ENCODE measurements at places on chromosomes 11 and 22.

- no peak for DNase-seq
Measured at GRCh38 chr11:27373856-27374602, 11.0 kb upstream of the CCDC34 start.

- DNase-seq, result no peak
Measured at GRCh38 chr11:2828585-2829330, 56.8 kb downstream of the CDKN1C start.

DNA sequence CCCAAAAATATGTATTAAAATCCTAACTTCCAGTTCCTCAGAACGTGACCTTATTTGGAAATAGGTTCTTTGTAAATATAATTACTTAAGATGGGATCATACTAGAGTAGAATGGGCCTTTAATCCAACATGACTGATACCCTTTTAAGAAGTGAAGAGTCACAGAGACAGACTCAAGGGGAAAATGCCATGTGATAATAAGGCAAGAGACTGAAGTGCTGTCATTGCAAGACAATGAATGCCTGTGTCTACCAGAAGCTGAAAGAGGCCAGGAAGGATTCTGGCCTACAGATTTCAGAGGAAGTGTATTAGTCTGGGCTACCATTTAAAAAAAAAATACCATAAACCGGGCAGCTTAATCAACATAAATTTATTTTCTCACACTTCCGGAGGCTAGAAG, 85.9 kb upstream of the LRRC55 start:
- no peak for DNase-seq

GRCh38 chr22:40966726-40967085, 15.5 kb downstream of the RBX1 start:
- no peak for DNase-seq

DNA sequence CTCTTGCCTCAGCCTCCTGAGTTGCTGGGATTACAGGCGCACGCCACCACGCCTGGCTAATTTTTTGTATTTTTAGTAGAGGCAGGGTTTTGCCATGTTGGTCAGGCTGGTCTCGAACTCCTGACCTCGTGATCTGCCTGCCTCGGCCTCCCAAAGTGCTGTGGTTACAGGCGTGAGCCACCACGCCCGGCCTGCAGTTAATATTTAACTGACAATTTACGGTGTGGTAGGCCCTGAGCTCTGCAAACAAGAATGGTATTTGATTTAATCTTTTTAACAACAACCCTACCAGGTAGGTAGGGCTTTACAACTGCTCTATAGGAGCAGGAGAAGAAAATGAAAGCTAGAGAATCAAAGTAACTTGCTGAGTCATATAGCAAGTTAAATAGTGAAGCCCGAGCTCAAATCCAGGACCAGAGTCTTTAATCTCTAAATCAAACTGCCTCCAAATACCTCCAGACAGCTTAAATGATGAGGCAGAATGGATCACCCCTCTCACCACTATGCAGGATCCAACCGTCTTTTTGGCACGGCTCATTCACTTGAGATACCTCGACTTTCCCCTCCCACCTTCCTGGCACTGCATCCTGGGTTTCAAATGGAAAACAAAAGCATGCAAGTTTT, 9.4 kb downstream of the UEVLD start:
- no peak for DNase-seq

GRCh38 chr11:102799681-102800340, 1.9 kb upstream of the MMP1 start:
- no peak for DNase-seq

DNA sequence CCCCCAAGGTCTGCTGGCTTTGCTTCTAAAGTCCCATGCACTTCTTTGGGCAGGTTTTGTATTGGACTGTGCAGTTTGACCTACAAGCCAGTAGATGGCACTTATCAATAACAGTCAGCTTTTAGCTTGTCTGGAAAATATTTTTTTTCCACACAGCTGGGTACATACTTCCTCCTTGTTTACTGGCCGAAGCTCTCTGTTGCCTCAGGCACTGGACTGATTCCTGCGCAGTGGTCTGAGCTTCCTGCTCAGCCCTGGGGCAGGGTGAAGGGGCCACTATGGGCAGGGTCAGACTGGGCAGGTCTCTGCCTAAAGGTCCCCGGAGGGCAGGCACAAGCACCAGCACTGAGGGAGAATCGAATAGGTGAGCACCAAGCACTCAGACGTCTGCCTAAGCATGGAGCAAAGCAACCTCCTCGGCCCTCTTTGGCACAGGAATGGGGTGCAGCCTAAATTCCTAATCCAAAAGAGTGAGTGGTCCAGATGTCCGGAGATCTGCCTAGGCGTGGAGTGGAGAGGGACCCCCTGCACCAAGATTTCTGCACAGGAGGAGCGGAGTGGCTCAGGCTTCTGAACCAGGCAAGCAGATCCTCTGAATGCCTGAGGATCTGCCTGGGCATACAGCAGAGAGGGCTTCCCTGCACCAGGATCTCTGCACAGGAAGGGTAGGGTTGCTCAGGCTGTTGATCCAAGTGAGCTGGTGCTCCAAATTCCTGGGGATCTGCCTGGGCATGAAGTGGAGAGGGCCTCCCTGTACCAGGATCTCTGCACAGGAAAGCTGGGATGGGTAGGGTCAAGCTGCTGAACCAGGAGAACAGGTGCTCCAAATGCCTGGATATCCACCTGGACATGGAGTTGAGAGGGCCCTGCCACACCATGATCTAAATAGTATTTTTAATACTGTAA, 105.9 kb upstream of the C11orf58 start:
- DNase-seq, result no peak

DNA sequence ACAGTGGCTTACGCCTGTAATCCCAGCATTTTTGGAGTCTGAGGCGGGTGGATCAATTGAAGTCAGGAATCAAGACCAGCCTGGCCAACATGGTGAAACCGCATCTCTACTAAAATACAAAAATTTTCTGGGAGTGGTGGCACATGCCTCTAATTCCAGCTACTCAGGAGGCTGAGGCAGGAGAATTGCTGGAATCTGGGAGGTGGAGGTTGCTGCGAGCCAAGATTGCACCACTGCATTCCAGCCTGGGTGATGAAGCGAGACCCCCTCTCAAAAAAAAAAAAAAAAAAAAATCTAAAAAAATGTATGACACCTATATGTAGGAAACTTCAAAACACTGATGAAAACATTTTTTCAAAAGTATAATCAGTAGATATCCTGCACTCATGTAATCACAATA, 242.7 kb upstream of the CHORDC1 start:
- no peak for DNase-seq

DNA sequence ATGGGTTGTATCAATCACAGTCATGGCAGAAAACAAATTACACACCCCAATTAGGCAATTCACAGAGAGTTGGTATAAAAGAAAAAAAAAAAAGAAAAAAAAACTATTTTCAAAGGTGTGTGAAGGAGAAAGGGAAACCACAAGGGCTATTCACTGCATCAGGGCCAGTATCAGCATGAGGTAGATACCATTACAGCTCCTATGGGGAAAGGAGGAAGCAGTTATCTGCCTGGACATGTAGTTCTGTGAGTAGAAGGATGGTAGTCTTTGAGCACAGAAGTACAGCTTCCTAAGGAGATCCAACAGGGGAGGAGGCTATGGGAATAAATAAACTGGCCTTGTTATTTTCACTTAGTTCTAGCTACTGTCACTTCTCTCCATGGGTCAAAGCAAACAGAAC, 746.1 kb downstream of the LUZP2 start:
- DNase-seq, result no peak

DNA sequence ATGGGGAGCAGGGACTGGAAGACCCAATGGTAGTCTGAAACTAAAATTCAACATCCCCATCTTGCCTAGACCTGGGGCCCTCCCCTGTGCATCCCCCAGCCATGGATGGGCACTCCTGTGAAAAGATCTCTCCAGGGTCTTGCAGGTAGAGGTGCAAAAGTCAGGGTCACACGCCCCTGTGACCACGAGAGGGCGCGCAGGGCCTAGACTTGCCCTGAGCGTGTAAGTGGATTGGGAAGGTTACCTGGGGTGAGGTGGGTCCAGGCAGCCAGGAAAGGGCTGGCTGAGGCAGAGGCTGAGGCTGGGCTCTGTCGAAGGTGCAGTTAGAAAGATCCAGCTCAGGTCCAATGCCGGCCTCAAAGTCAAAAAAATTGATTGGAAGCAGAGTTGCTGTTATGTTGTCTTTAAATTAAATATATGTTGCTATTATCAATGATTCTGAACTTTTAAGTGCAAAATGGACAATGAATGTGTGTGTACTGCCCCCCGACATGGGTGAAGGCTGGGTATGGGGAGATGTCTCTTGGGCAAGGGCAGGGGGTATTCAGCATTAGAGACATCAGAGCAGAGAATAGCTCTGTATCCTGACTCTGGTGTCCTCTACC, 4.8 kb upstream of the POU2F3 start:
- no peak for DNase-seq

- DNase-seq, result no peak
Measured at GRCh38 chr11:68582416-68583040, 101.8 kb upstream of the GAL start.

DNA sequence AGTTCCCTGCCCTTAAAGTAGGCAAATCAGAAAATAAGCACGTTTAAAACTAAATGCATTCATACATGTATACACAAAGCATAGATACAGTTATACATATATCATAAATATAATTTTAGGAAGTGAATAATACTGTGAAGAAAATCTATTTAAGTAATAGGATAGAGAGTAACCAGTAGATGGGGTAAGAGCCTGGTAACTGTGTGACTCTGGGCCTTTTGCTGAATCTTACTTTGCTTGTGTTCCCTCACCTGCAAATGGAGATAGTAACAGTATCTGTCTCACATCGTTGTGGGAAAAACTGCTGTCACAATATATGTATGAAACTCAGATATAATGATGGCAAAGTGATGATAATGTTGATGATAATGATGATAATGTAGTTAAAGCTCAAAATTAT, 29.9 kb downstream of the MS4A2 start:
- DNase-seq, result no peak

GRCh38 chr11:65849366-65849765, 8.6 kb downstream of the CFL1 start:
- no peak for DNase-seq

DNA sequence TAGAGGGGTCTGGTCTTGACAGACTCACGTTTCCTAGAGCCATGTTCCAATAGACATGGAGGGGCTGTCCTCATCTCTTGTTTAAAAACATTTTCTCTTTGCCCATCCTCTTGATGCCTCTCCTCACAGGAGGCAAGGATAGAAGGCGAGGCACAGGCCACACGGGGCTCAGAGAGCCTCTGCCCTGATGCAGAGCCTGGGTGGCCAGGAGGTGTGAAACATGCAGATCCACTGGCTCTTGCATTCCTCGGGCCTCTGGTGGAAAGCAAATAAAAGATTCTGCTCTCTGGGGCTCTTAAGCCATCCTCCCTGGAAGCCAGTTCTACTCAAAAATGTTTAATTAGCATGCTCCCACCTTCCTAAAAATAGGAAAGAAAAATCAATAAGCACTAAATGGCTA, 43.6 kb upstream of the NTM start:
- no peak for DNase-seq

DNA sequence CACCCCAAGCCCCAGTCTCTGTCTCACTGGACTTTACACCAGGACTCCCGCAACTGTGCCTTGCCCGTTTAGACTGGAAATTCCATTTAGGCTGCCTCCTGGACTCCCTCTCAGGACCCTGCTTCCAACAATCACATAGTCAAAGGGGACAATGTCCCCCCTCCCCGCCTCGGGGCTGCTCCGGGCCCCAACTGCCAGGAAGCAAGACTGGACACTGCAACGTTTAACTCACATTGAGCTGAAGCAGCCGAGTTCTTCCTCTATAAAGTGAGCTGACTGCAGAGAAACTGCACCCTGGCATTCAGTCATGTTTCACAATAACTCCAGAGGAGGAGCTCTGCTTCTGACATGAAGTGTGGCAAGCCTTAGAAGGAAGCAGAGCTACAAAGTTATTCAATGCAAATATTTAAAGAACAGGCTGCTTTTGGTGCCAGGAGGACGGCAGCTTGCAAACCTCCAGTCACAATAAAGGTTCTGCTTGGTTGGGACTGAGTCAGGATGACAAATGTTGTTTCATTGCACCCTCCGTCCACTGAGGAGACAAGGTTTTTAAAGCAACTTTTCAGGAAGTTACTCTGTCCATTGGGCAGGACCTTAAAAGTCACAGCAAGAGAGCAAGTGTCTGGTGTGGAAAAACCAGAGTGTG, 19.9 kb downstream of the PACSIN2 start:
- peak; percentile 86 for DNase-seq

DNA sequence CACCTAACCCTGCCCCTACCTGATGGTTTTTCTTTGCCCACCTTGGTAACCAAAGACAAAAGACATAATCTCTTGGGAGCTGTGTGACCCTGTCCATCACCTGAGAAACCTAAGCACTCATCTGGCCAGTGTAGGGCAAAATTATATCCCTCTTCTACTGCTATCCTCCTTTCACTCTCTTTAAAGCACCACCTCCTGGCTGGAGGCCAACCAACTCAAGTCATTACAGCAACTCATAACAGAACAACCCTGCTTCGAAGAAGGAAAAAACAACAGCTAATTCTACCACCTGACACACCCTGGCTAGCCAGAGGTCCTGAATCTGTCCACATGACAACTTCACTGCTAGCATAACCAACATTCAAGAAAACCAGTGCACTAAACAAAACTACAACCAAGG, 45.5 kb downstream of the GAS2 start:
- no peak for DNase-seq

DNA sequence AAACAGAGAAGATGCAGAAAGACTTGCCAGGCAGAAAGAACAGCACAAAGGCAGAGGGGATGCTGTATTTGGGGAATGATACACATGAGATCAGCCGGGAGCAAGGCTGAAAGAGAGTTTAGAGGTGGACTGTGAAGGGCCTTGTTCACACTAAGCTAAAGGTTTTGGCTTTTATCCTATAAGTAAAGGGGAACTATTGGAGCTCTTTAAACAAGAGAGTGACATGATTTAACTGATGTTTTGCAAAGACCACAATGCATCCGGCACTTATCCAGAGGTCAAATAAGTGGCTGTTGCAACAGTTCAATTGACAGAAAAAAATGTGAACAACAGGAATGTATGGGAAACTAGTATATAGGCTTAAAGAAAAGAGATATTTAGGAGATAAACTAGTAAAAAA, 64.7 kb upstream of the RRAS2 start:
- DNase-seq, result no peak

DNA sequence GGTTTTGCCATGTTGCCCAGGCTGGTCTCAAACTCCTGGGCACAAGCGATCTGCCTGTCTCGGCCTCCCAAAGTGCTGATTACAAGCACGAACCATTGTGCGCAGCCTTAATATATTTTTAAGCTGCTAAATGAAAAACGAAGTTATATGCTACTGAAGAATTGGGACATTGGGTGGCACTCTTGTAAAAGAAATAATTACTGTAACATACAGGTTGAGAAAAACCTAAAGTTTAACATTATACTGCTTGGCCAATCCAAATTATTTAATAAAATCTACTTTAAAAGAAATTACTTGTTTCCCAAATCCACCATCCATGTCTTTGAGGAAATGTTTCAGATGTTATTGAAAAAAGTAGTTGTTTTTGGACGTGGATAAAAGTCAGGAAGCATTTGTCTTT, 37.9 kb upstream of the ARHGAP32 start:
- DNase-seq, result no peak

- DNase-seq, result no peak
Measured at GRCh38 chr11:129989149-129989813, 13.4 kb downstream of the PRDM10 start.

DNA sequence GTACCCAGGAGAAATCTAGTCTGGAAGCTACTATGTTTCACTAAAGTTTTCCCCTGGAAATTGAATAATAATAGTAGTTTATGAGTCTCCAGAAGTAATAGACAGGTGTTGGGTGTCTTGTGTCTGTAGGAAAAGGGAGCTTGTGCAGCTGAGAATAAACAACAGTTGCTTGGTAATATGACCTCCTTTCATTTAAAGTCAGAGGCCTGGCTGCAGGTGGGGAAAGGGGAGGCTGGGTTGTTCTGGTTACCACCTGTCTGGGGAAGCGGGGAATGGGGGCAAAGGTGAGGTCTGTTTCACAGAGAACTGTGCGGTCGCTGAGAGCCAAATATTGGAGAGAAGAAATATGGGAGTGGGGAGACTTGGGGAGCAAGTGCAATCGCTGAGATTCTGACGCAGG, 3.3 kb upstream of the GRAMD1B start:
- no peak for DNase-seq

Measured in amniotic stem cell (primary cell).